Hindlimb muscle (tissue), 1 donor: ENCODE measurements at places on chromosomes 13 and 19.
A peak's percentile ranks its signal among the peaks of the same experiment; 100 is the strongest.

DNA sequence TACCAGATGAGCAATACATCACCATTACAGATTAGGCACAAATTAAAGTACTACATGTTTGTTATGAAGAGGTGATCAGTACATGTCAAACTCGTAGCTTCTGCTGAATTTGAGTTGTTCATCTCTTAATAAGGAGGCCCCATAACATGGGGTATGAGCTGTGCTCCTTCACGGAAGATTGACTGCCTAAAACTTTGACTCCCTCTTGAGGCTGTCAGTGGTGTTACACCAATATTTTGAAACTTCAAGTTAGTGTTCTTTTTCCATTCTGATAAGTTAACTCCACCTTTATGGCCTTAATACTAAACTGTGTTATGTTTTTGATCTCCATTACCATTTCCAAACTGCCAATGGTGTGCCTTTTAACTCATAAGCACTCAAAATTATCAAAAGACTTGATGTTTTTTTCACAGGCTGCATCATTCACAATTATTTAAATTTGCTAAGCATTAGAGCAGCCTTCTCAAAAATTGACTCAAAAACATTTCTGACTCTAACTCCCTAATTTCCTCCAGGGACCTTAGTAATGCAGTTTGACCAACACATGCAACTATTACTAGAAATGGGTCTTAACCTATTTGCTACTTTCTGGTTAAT, 1591.5 kb downstream of the PCDH9 start:
- DNase-seq, result no peak

DNA sequence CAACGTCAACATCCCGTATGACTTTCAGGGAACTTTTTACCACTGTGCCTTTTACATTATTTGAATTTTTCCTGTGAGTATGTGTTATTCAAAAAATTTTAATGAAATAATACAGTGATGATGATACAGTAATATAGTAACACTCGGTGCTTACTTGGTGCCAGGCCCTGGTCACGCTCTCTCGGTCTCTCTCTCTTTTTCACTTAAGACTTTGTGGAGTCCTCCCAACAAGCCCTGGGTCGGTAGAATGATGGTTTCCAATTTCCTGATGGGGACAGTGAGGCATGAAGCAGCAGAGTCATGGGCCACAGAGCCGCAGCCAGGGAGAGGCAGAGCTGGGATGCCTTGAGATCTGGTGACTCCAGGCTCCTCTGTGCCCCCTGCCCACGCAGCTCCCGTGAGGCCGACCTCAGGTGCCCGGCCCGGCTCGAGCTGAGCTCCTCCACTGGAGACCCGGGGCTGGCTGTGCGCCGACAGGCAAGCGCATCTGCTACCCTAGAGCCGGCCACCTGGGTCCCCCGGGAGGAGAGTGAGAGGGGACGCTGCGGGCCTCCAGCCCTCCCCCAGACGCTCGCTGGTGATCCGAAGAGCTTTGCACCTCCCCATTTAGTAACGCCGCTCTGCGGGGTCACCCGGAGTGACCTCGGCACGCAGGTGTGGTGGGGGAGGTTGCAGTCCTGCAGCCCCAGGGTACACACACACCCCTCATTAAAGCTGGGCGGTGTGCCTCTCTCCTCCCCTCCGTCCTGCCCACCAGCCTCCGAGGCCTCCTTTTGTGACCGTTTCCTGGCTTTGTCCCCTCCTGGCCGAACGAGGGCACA, 4.4 kb upstream of the SBK3 start:
- DNase-seq, result no peak

GRCh38 chr13:94333131-94333820, 146.2 kb downstream of the DCT start:
- no peak for DNase-seq

DNA sequence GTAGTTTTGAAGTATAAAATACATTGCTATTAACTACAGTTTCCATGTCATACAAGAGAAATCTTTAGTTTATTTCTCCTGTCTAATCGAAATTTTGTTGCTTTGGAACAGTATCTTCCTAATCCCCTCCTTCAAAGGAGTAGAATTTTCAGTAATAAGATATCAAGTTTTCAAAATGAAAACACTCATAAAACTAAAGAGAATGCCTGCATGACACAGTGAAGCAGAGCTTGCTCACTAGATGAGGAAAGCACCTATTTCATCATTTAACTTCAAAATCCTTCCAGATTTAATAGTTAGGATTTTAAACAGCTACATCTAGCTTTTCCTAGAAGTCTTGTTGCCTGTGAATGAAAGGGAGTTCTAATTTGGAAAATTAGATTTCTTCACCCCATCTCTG, 80.8 kb downstream of the TNFSF11 start:
- no peak for DNase-seq

- DNase-seq, result no peak
Measured at GRCh38 chr19:13053238-13053637, 49.4 kb downstream of the LYL1 start.

DNA sequence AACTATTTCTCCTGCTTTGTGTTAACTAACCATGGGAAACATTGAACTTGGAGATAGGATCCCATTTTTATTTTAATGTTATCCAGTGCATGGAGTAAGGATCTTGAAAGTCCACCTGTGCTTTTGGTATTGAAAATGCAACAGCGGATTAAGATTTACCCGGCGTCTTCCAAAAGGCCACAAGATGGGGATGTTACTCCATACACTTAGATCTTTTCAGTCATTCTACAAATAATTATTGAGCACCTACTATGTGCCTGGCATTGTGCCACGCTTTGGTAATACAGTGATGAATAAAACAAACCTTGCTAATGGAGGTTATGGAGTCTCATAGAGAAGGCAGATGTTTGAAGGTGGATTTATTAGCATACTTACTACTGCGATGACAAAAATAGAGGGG, 56.9 kb downstream of the RFC3 start:
- no peak for DNase-seq

DNA sequence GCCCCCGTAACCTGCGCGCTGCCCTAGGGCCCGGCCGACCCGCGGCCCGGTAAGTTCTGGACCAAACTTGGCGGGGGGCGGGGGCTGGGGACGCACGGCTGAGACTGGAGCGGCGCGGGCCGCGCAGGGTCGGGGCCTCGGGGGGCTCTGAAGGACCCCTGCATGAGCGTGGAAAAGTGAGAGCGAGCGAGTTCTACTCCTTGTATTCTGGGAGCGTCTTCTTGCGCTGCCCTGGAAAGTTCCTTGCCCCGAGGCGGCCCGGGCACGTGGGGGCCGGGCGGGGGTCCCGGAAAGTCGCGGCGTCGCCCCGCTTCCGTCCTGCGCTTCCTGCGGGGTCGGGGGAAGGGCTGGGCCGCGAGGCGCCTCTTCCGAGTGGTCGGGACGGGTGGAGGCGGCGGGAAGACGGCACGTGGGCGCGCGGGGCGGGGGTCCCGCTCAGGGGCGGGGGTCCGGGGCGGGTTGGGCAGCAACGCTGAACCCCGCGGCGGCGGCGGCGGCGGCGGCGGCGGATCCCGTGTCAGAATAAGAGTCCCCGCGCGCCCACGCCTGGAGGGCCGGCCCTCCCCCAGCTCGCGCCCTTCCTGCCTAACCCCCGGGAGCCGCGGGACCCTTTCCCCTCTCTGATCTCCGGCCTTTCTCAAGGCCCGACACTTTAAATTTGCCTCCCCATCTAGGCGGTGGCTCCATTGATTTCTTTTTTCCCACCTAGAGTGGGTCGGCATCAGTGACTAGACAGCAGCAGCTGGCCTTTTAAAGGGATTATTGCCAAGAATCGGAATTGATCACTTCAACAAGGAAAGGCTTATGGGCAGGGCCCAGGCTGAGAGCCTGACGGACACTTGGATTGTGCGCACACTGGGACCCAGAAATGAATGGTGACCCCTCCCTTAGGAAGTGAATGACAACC, 749 bp downstream of the GATAD2A start:
- peak; percentile 62 for DNase-seq

- DNase-seq, result no peak
Measured at GRCh38 chr13:101080616-101081015, 335.7 kb downstream of the NALCN start.

DNA sequence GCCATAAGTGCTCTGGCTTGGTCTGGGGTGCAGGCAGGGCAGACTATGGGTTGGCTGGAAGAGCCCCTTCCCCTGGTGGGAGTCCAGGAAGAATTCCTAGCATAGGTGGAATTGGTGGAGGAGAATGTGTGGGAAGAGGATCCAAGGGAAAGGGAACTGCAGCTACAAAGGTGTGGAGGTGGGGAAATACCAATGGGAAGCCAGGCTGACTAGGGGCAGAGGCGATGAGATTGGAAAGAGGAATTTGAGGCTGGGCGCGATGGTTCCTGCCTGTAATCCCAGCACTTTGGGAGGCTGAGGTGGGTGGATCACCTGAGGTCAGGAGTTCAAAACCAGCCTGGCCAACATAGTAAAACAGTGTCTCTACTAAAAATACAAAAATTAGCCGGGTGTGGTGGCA, 4.8 kb upstream of the SDHAF1 start:
- DNase-seq, result no peak

GRCh38 chr19:1752757-1753728, at the start of gene ONECUT3:
Gene ONECUT3, plus strand, starts transcription at chr19:1753506. Its CDS starts 157 bp downstream, at chr19:1753663.
- no peak for DNase-seq

- no peak for DNase-seq
Measured at GRCh38 chr13:101942535-101943157, 459.2 kb downstream of the FGF14 start.

GRCh38 chr13:38401276-38401675, 51.6 kb downstream of the UFM1 start:
- no peak for DNase-seq

GRCh38 chr19:16118489-16119033, 6.9 kb downstream of the RAB8A start:
- no peak for DNase-seq

GRCh38 chr13:52885141-52885540, 36.7 kb upstream of the PCDH8 start:
- no peak for DNase-seq

DNA sequence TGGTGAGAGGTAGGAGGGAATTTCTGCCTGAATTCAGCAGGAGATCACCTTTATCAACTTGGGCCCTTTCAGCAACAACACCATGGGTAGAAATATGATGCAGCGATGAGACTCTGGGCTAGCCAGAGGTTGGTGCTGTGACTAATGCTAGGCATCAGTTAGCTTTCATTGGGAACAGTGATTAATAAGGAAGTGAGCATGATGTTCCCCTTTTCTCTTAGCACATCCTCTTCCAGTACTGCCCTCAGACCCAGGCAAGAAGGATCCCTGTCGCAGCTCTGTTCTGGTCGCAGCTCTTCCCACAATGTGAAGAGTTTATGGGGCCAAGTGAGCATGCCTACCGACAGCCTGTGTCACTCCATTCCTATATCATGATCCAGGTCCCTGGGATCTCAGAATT, 100.5 kb downstream of the FLT1 start:
- DNase-seq, result no peak

GRCh38 chr19:1026783-1027649, 608 bp downstream of the CNN2 start:
- no peak for DNase-seq

DNA sequence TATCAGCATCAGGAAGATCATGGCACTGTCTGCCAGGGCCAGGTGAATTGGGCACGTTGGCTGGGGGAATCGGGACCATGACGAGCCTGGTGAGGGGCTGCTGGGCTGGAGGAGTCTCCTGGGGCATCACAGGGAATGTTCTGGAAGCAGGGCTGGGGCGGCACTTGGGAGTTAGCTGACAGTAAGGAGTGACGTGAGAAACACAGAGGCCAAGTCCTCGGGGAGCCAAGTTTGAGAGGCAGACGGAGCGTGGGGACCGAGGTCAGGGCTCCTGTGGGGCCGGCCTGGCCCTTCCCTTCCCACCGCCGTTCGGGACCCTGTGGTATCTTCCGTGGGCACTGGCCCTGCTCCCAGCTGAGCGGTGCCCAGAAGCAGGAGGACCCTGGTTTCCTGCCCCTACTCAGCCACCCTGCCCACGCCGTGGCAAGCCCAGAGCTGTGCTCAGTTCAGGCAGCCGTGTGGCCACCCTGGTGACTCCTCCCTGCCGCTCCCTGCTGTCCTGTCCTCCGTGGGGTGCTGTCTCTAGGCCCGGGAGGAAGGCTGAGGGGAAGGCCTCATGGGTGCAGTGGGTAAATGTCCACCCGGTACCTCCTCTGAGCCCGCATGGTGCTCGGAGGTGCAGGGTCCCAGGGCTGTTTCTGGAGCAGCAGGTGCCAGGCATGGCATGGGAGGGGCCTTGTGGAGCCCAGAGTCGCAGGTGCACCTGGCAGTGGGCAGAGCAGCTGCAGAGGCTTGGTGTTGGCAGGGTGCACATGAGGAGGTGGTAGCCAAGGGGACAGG, 25.2 kb downstream of the CRTC1 start:
- no peak for DNase-seq

GRCh38 chr19:38321646-38322196, 2.1 kb downstream of the KCNK6 start:
- no peak for DNase-seq

- DNase-seq, result peak; percentile 80
Measured at GRCh38 chr19:7925171-7925851, 624 bp downstream of the CTXN1 start.

DNA sequence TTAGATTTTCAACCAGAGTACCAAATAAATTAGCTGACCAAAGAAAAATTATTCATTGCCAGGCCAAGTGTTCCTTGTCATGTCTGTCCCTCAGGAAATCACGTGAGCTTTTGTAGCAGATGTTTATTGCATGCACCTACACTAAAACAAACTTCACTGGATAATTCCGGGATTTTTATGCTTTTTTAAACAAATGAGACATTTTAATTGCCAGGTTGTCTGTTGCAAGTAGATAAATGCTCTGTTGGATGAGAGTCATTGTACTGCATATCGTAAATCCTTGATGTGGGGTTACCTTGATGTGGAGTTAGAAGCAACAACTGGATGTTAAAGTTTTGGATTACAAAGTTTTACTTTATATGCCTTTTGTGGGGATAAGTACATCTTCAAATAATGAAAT, 1187.7 kb upstream of the PCDH9 start:
- DNase-seq, result no peak

DNA sequence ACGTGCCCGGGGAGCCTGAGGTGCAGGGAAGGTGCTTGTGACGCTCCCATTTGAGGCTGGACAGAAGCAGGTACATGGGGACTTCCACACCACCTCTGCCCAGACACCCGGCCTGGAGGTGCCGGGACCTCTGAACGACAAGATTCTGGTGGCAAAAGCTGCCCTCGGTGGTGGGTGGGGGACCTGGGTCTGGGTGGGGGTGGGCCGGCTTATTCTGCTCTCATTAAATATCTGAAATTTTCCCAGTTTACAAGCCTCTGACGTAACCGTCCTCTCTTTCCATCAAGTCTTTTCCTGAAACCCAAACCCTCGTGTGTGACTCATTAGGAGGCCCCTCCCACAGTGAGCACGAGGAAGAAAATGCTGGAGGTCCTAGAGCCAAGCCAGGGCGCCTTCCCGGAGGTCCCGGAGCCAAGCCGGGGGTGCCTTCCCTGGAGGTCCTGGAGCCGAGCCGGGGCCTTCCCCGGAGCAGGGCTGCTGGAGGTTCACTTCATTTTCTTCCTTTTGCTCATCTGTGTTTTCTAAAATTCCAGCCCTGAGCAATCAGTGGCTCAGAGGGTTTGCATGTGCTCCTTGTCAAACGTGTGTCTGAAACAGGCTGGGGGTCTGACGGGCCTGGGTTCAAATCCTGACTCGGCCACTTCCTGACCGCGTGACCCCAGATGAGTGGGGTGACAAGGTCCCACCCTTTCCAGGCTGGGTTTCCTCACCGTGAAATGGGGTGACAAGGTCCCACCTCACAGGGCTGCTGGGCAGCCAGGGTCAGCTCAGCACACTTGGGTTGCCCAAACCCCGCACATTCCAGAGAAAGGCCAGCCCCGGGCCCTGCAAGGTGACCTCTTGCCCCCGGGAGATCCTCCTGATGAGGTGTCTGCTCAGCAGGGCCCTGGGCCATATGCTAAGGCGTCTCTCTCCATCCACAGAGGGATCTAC, 10.0 kb downstream of the CFD start:
- peak; percentile 62 for DNase-seq

- no peak for DNase-seq
Measured at GRCh38 chr13:40666933-40667621, 636 bp upstream of the FOXO1 start.
